Testis (tissue), 5 donors: ENCODE measurements at places on chromosomes 16 and 17. TPM values are rescaled to one million over a fixed set of nuclear protein-coding genes. Genes with fewer than 3 reads are reported as not detected.

ABCA6 gene
- 16.4 TPM for total RNA-seq

MT2A gene
- 20.1 TPM for total RNA-seq

RAB34 gene
- 30.4 TPM for total RNA-seq

SEZ6L2 gene
- total RNA-seq: 43.7 TPM

LGALS9B gene
- not detected for total RNA-seq

KDM6B gene
- total RNA-seq: 41.8 TPM

YPEL2 gene
- 39.8 TPM for total RNA-seq

IFI35 gene
- 8.0 TPM for total RNA-seq

CACNG3 gene
- not detected for total RNA-seq

MT1H gene
- not detected for total RNA-seq

TP53TG3C gene
- 0.56 TPM for total RNA-seq

KRT14 gene
- not detected for total RNA-seq

GP2 gene
- 0.31 TPM for total RNA-seq

TBC1D3E gene
- total RNA-seq: 2.4 TPM

BCO1 gene
- total RNA-seq: 1.2 TPM

NACA2 gene
- 13.9 TPM for total RNA-seq

SP2 gene
- 18.9 TPM for total RNA-seq

CLEC3A gene
- total RNA-seq: 0.74 TPM

SHCBP1 gene
- total RNA-seq: 10.4 TPM

RHBDF1 gene
- total RNA-seq: 18.3 TPM

MYL4 gene
- 7.6 TPM for total RNA-seq

FBXO31 gene
- total RNA-seq: 215 TPM

CA7 gene
- 1.9 TPM for total RNA-seq

CETP gene
- total RNA-seq: 0.24 TPM

EVPLL gene
- total RNA-seq: 1.7 TPM

CYGB gene
- total RNA-seq: 3.4 TPM

CCL17 gene
- total RNA-seq: 0.81 TPM

CNGB1 gene
- total RNA-seq: 0.87 TPM

IRF8 gene
- total RNA-seq: 15.0 TPM

SLC16A13 gene
- 1.9 TPM for total RNA-seq

CD68 gene
- 6.4 TPM for total RNA-seq

SCARF1 gene
- 11.6 TPM for total RNA-seq

GNG13 gene
- not detected for total RNA-seq
